Hypothalamus (tissue), 51 donors: ENCODE measurements at places on chromosomes 16 and 17.

DNA sequence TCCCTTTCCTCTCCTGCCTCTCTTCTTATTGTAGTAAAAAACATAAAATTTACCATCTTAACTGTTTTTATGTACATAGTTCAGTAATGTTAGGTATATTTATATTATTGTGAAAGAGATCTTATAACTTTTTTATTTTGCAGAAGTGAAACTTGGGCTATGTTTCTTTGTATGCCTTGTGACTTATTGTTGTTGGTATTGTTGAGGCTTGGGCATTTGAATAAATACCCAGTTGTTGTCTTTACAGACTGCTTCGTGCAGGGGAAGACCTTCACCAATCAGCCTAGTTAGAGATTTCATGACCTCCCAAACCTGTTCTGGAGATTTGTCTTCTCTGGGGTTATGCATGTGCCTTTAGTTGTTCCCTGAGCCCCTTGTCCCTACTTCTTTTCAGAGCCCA lies 31.9 kb downstream of the REXO5 start:
- DNase-seq, result no peak

- DNase-seq, result no peak
Measured at GRCh38 chr17:57486882-57487301, 230.6 kb downstream of the MSI2 start.

DNA sequence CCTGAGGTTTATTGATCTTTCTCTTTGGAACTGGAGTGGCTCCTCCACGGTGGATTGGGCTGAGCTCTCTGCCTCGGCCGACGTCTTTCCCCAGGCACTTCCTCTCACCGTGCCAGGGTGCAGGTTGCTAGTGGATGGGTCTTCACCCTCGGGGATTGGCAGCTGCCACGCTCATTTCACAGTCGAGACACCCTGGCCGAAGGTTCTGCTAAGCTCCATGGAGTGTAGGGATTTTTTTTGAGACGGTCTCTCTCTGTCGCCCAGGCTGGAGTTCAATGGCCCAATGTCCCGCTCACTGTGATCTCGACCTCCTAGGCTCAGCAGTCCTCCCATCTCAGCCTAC lies 280.8 kb downstream of the SEC14L1 start:
- no peak for DNase-seq

DNA sequence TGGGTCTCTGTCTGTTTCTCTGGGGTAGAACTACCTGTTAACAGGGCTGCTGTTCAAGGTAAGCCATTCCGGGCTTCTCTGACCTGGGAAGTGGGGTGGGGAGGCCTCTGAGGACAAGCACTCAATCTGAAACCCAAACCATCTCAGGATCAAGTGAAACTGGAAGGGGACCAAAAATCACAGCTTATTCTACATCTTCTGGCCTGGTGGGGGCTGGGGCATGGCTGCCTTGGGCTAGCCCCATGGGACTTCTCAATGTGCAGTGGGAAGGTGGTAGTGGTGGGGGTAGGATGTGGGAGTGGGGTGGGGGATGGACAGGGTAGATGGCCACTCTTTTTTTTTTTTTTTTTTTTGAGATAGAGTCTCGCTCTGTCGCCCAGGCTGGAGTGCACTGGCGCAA lies 5.5 kb downstream of the FLOT2 start:
- DNase-seq, result no peak

GRCh38 chr16:88967830-88968588 lies 9.0 kb downstream of the CBFA2T3 start:
- no peak for DNase-seq

- no peak for DNase-seq
Measured at GRCh38 chr17:74637265-74637664, 13.7 kb upstream of the CD300E start.

DNA sequence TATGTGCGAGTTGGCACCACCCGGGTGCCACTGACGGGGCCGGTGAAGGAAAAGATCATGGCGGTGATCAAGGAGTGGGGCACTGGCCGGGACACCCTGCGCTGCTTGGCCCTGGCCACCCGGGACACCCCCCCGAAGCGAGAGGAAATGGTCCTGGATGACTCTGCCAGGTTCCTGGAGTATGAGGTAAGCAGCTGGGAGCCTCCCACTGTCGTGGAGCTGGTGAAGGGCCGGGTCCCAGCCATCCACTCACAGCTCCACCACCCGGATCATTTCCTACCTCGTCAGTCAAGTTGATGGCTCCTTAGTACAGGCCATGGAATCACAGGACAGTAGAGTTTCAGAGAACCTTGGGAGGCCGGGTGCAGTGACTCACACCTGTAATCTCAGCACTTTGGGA lies 20.0 kb downstream of the ATP2A1 start:
- no peak for DNase-seq

- DNase-seq, result no peak
Measured at GRCh38 chr16:73220836-73221235, 172.9 kb upstream of the ZFHX3 start.

- DNase-seq, result no peak
Measured at GRCh38 chr17:65535777-65536572, 25.5 kb downstream of the AXIN2 start.

GRCh38 chr17:17201907-17202306 lies 4.2 kb downstream of the PLD6 start:
- no peak for DNase-seq

DNA sequence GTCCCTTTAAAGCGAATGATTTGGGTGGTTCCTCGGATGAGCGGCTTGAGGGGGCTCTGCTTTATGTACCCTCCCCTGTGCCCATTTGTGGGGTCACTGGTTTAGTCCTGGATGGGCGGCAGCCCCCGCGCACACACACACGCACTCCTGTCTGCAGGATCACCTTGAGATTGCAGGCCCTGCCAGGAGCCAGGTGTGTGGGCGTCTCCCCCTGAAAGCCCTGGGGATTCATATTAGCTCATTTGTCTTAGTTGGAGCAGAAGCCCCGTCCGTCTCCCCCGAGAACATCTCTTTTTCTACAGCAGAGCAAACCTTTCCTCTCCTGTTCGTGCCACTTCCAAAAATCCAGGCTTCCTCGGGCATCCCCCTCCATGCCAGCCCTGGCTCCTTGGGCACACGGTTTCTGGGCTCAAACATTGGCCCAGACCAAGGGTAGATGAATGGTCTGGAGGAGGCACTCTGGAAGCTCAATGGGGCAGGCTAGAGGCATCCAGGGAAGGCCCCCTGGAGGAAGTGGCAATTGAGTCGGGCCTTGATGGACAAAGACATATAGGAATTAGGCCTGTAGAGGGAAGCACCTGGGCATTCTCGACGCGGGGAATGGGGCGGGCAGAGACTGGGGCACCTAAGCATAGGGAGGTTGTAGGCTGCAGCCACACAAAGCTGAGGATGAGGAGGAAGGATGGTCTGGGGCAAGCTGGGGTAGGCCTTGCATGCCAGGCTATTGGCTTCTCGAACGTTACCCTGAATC lies 218.5 kb upstream of the GSE1 start:
- no peak for DNase-seq

GRCh38 chr17:44197980-44198720 lies 1.5 kb downstream of the ATXN7L3 start:
- DNase-seq, result no peak
